ENCODE measurements at places on chromosomes 7 and 10. TPM values are rescaled to one million over a fixed set of nuclear protein-coding genes. Genes with fewer than 3 reads are reported as not detected.

CFTR gene
- total RNA-seq: not detected

FAM25G gene
- not detected for total RNA-seq

C1QL3 gene
- not detected for total RNA-seq

LLCFC1 gene
- total RNA-seq: not detected

CCDC186 gene
- 18.6 TPM for total RNA-seq

LIPJ gene
- not detected for total RNA-seq

GRCh38 chr7:23022258-23022769 is 8.4 kb upstream of the HYCC1 start:
- DNase-seq: no peak
- no peak overlapping the region for H3K4me3 ChIP-seq
- no peak overlapping the region for H3K27ac ChIP-seq

DNA sequence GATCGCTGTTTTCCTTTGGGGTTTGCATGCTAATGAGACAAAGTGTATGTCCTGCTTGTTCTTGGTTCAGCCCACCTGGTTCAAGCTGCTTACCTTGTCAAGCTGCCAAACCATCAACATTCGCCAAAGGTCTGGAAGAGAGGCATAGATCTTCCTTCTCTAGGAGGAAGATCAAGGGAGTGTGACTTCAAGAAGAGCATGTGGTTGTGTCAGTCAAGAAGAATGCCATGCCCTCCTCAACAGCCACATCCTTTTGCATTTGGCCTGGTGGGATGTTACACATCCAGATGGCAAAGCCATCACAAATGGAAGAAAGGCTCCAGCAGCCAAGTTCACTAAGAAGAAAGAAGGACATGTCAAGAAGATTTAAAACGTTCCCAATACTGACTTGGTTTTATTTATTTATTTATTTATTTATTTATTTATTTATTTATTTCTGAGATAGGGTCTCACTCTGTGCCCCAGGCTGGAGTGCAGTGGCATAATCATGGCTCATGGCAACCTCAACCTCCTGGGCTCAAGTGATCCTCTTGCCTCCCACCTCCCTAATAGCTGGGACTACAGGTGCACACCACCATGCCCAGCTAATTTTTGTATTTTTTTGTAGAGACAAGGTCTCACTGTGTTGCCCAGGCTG is 5.1 kb upstream of the PIP4K2A start:
- no peak overlapping the region for H3K27ac ChIP-seq
- no peaks in the 10 kb centered on the region for H3K36me3 ChIP-seq
- H3K4me3 ChIP-seq: no peak overlapping the region
- DNase-seq: no peak

DNA sequence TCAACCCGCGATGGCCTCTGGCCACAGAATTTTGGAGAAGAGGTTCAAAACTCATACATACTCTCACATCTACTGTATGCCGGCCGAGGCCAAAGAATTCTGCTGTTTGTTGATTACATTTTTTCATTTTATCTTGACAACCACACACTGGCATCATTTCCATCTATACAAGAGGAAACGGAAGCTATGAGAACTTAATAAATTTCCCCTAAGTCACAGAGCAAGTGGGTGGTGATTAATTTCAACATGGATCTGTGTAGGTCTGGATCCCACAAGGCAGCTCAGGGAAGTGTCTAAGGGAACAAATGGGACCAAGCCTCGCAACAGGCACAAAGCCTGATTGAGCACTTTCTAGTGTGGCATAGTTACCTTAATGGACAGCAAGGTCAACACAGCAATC is 18.0 kb downstream of the ELMO1 start:
- H3K4me1 ChIP-seq: peaks cover 55% of the 10 kb centered on the region
- H3K27me3 ChIP-seq: no peaks in the 10 kb centered on the region

DNA sequence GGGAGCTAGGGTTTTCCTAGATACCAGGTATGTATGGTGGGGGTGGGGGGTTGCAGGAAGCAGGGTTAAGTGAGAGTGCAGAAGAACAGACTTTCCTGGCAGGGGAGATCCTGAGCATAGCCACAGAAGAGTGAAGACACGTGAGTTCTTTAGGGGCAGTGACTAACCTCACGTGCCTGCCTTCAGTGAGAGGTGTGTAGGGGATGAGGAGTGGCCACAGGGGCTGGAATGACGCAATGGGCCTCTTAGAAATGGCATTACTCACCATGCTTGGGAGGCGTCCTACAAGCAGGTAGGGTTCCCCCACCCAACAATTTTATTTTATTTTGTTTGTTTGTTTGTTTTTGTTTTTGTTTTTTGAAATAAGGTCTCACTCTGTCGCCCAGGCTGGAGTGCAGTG is 698.6 kb upstream of the NRP1 start:
- DNase-seq: no peak
- H3K4me1 ChIP-seq: no peaks in the 10 kb centered on the region
- no peak overlapping the region for H3K27ac ChIP-seq
- no peaks in the 10 kb centered on the region for H3K36me3 ChIP-seq

DNA sequence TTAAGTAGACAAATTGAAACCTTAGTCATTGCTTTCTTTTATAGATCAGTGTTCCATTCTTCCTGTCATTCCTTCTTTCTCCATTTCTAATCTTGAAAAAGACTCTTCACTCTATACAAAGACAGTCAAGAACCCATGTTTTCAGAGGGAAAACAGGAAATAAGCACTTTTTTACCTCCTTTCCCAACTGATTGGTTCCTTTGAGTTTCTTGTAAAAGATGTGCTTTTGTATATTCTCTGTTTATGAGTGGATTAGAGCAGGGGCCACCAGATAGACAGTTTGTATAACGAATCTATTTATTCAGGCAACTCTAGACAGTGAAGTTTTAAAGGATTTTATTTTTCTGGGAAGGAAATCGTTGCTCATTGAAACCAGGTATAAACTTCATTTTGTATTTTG is 49.8 kb downstream of the SHOC2 start:
- no peak for DNase-seq
- H3K27ac ChIP-seq: no peak overlapping the region
- peaks cover 21% of the 10 kb centered on the region for H3K36me3 ChIP-seq
- no peak overlapping the region for H3K4me3 ChIP-seq
- H3K27me3 ChIP-seq: no peaks in the 10 kb centered on the region
- H3K4me1 ChIP-seq: peaks cover 4% of the 10 kb centered on the region

DNA sequence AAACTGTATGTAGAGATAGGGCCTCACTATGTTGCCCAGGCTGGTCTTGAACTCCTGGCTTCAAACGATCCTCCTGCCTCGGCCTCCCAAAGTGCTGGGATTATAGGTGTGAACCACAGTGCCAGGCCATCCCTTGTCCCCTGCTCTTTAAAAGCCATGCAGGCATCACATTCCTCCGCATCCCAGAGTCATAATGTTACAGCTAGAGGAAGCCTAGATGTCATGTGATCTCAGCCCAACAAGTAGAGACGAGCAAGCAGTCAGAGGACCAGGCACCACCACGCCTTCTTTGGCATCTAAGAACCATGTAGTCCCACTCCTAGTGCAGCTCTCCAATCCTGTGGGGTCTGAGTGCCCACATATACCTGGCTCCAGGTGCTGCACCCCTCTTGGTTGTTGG is 13.1 kb downstream of the PODXL start:
- DNase-seq: no peak
- H3K27me3 ChIP-seq: no peaks in the 10 kb centered on the region

DNA sequence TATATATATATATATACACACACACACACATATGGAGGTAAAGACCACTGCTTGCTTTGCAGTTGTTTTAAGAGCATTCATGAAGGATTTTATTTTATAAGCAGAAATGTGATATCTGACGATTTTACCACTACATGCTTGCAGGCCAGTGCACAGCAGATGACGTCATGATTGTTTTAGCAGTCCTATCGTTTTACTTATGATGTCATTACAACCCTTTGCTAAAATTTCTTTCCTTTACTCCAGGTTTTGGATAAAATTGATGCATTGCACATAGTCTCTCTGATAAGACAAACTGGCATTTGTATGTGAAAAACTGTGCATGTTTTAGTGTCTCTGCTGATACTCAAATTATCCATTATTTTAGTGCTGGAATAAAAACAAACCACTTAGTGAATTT is 9.2 kb downstream of the EGFR start:
- no peaks in the 10 kb centered on the region for H3K36me3 ChIP-seq
- no peak overlapping the region for H3K27ac ChIP-seq
- DNase-seq: no peak
- no peak overlapping the region for H3K4me3 ChIP-seq

- DNase-seq: peak; percentile 52
- H3K4me1 ChIP-seq: no peaks in the 10 kb centered on the region
- H3K27ac ChIP-seq: no peak overlapping the region
- H3K27me3 ChIP-seq: peaks cover 2% of the 10 kb centered on the region
- H3K4me3 ChIP-seq: no peak overlapping the region
- H3K36me3 ChIP-seq: no peaks in the 10 kb centered on the region
These were observed 67.7 kb downstream of the GPAM start for GRCh38 chr10:112115781-112116385.

GRCh38 chr7:89232-90019 is 102.9 kb upstream of the FAM20C start:
- DNase-seq: no peak
- no peaks in the 10 kb centered on the region for H3K27me3 ChIP-seq
- H3K4me1 ChIP-seq: peaks cover 9% of the 10 kb centered on the region
- no peaks in the 10 kb centered on the region for H3K36me3 ChIP-seq
- H3K27ac ChIP-seq: no peak overlapping the region

All from activated CD4-positive, alpha-beta T cell treated with anti-CD3 and anti-CD28 coated beads, Interleukin-2, amount 10 ng/mL, durations not matched to agents 7 days and 5 days (primary cell).